Fibroblast of mammary gland (primary cell): ENCODE measurements at places on chromosomes 2 and 18.
A peak's percentile ranks its signal among the peaks of the same experiment; 100 is the strongest.

GRCh38 chr2:121804340-121804739 lies 48.9 kb downstream of the TSN start:
- peak; percentile 9 for DNase-seq

DNA sequence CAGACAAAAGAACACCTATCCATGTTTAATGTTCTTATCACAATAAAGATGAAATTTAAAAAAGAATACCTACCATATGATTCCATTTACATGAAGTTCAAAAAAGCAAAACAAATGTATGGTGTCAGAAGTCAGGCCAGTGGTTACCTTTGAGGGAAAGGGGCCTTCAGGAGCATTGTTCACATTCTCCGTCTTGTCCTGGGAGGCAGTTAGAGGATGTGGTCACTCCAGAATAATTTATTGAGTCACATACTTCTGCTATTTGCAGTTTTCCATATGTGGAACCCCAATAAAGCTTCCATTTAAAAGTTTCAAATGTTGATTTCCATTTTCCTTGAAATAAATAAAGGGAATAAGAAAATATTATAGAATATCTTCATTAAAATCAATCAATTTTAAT lies 41.6 kb upstream of the POU3F3 start:
- no peak for DNase-seq

GRCh38 chr2:24107336-24107735 lies 15.8 kb downstream of the PFN4 start:
- no peak for DNase-seq

DNA sequence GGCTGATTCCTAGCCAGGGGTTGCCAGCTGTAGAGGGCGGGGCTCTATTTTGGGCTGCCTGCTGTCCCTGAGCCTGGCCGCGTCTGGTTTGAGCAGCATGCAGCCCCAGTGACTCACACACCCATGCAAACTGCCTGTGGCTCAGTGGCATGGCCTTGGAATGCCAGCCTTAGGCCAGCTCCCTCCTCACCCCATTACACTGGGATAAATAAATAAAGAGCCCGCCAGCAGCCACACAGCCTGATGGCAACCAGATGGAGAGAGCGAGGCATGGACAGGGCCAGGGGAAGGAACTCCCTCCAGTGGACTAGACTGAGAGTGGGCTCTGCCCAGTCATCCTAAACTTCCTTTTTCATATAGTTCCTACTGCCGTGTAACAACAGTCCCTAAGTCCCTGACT lies 18.3 kb downstream of the NHEJ1 start:
- peak; percentile 90 for DNase-seq

- no peak for DNase-seq
These were observed 75.5 kb downstream of the CAPN13 start for GRCh38 chr2:30731706-30732105.

GRCh38 chr2:65749545-65749944 lies 317.1 kb upstream of the SPRED2 start:
- peak; percentile 58 for DNase-seq

DNA sequence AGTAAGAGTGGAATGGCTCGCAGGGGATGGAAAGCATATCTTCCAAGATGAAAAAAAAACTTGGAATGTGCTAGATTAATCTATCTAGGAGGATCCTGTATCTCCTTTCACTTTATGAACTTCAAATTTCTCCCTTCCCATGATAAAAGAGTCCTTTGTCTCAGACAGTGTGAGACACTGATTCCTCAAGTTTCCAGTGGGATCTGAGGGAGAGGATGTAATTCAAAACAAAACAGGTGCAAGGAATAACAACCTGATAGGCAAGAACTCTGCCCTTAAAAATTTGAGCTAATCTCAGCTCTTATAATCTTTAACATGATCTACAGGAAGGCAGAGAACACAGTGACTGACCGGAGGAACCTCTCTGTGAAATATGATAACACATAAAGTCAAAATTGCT lies 162.0 kb upstream of the ZFP36L2 start:
- DNase-seq: no peak

GRCh38 chr2:32811696-32812095 lies 135.1 kb upstream of the LTBP1 start:
- no peak for DNase-seq

GRCh38 chr2:10223471-10223870 lies 79.2 kb upstream of the HPCAL1 start:
- no peak for DNase-seq

DNA sequence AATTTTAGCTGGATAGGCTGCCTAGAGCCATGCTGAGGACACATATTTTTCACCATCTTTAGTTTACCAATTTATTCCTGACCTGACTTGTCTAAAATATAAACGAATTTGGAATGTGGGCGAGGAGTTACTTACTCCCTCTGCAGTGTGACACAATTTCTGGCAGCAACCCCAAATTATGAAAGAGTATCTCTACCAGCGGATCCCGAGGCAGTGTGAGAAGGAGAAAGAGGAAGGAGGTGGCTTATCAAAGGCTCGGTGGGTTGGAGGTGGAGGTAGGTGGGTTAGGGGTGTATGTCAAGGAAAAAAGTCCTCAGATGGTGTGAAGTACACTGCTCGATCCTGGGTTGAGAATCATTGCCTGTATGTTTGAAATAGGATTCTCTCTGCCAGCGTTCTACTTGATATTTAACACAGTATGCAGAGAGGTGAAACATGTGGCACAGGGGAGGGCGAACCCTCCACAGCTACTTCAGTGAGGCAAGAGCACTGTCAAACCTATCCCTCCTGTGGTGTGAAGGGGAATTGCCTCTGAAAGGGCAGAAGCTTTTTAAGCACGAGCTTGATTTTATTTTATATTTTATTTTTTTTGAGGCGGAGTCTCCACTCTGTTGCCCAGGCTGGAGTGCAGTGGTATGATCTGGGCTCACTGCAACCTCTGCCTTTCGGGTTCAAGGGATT lies 76.0 kb downstream of the RFTN2 start:
- DNase-seq: peak; percentile 71

- DNase-seq: no peak
These were observed 40.0 kb downstream of the ACVR2A start for GRCh38 chr2:147884830-147885229.

DNA sequence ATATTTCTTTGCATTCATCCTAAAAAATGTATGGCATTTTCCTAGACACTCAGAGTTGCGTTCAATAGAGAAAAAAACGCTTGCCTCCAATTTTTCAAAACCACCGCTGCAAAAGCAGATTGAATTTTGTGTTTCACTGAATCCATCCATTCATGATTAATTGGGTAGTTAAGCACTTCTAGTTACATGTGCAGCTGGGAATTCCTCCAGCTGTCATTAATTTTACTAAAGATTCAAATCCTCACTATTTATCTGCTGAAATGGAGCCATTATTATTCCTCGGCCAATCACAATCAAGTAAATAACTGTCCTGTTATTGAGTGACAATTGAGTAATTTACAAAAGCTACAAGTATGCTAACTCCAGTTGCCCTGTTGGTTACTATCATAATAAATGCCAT lies 75.8 kb upstream of the ARL5A start:
- no peak for DNase-seq

- no peak for DNase-seq
These were observed 114.4 kb upstream of the FZD5 start for GRCh38 chr2:207884127-207884526.

- DNase-seq: no peak
These were observed 11.1 kb upstream of the TACR1 start for GRCh38 chr2:75210409-75210808.

- no peak for DNase-seq
These were observed 6.3 kb downstream of the ANO7 start for GRCh38 chr2:241194811-241195210.

GRCh38 chr2:70994009-70994698 lies 519 bp downstream of the TEX261 start:
- no peak for DNase-seq

DNA sequence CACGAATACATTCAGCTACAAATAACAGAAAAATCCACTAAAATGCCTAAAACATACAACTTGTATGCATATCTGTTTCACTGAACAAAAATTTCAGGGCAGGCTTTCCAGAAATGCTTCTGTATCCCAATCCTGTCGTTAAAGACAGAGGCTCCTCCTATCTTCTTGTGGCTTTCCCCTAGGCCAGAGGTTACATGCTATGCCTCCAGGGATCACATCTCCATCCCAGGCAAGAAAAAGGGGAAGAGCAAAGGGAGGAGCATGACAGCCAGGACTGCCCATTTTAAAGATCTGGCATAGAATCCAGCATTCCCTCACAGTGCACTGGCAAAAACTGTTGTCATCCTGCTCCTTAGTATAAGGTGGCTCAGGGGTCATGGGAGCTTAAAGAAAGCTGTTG lies 268.7 kb upstream of the SETBP1 start:
- DNase-seq: peak; percentile 18

GRCh38 chr2:236352761-236353593 lies 88.8 kb upstream of the ASB18 start:
- peak; percentile 40 for DNase-seq

GRCh38 chr2:182504903-182505302 lies 78.1 kb upstream of the PDE1A start:
- peak; percentile 84 for DNase-seq

DNA sequence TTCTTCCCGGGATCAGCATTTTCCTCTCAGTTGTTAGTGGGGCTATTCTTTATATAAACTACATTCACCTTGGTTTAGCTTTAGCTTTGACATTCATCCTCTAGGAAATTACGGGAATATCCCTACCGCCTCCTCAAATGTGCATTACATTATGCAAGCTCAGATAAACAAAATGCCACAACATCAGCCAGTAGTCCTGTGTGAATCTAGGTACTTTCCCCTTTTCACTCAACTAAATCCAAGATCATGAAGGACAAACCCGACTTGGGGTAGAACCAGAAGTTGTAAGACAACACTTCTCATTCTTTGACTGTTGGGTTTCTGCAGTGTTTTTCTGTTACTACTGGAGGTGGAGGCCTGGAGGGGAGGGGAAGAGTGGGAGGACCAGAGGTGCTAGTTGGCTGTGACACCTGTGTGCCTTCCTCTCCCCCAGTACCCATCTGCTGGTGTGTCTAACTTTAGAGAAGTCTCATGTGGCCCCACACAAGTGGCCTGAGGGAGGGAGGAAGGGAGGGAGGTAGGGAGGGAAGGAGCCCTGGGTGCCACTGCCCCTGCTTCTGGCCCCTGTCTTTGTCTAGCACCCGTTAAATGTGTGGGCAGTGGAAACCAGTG lies 84.8 kb upstream of the BCL2L11 start:
- no peak for DNase-seq

GRCh38 chr2:11872247-11872947 lies 126.0 kb downstream of the LPIN1 start:
- no peak for DNase-seq

GRCh38 chr2:165508927-165509326 lies 39.4 kb downstream of the CSRNP3 start:
- DNase-seq: peak; percentile 9

DNA sequence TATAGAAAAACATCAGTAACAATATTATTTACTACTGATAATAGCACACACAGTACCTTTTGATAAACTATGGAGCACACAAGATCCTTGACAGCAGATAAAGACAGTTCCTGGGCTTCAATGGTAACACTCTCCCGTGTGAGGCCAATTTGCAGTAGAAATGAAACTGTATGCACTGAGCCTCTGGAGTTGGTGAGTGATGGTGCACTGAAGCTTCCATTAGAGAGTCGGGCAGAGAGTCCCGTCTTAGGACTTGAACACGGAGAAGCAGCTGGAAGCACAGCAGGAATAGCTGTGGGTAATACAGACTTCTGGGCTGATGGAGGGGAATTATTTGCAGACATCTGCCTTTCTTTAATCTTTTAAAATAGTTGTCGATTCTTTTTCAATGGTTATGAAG lies 8.5 kb downstream of the PRKD3 start:
- no peak for DNase-seq

DNA sequence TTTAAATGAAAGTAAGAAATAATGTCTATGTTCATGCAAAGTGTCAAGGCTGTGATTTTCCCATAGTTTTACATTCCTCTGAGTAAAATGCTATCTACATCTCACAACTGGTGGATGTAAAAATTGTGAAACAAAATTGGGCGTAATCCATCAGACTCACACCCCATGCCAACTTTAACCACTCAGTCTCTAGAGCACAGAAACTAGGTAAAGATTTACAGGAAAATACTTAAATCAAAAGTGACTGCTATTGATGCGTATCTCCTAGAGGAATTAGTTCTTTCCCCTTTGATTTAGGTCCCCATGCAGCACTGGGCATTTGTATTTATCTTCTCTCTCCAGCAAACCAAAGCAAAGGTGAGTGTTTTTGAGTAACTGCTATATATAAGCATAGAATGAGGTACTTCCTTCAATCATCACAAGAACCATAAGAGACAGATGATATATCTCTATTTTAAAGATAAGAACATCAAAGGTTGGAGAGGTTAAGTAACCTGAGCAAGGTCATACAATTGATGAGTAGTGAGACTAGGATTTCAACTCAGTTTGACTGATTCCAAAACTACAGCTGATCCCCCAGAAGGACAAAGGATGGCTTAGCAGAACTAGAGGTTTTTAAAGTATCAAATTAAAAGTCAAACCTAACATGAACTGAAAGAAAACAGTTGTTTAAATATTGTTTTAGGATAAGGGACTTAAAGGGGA lies 594.0 kb upstream of the ACVR2A start:
- DNase-seq: no peak

DNA sequence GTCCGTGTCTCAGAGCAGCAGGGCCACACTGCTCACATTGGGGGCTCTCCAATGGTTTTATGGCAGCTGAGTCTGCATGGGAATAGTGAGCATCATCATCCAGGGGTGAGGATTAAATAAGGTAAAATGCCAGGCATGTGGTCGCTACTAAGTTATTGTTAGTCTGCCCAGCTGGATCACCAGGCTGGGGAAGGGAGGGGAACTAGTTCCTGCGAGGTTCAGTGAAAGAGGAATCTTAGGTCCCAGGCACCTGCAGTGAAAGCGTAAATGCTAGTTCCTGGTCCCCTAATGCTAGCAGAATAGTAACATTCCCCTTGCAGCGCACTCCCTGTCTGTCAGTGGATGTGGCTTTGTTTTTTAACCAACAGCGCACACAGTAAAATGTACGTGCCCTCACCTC lies 60.1 kb downstream of the ARHGEF4 start:
- DNase-seq: no peak

- DNase-seq: no peak
These were observed 48.9 kb upstream of the ASXL2 start for GRCh38 chr2:25926984-25927756.

- DNase-seq: no peak
These were observed 1.3 kb upstream of the NPPC start for GRCh38 chr2:231927566-231927890.

- DNase-seq: no peak
These were observed 145.3 kb upstream of the SMAD7 start for GRCh38 chr18:49096021-49096420.

- no peak for DNase-seq
These were observed 76.4 kb upstream of the DYNC1I2 start for GRCh38 chr2:171610824-171611223.

DNA sequence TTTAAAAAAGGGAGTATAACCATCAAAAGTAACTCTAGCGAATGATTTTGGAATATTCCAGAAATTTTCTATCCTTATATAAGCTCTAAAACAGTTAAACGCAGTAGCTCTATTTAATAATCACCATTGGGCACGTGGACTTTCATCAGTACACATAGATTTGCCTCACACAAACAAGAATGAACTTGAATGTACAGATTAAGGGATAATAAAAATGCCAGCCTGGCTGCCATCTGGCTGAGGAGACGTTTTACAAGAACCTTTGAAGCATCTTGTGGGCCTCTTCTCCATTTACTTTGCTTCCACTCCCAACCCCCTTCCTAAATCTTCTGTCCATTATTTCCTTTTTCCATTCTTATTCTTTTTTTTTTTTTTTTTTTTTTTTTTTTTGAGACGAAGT lies 47.2 kb downstream of the AGAP1 start:
- no peak for DNase-seq
